ENCODE measurements at places on chromosomes 2 and 18.

- no peak for DNase-seq
Observed at GRCh38 chr2:50397992-50398765, 633.8 kb downstream of the NRXN1 start.

DNA sequence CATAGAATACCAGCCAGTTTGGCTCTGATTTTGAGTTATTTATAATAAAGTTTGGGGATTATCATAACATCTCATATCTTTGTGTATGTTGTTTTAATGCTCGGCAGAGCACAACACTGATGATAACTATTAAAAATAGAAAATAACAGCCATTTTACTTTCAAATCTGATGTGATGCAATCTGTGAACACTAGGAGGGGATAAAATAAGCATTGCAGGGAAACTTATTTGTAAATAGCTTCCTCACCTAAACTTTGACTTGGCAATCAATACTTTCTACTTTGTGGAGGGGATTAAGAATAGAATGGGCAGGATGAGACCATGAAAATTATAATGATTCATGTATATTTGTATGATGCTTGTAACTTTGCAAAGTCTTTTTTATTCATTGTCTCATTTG, 54.4 kb downstream of the USP14 start:
- no peak for DNase-seq

DNA sequence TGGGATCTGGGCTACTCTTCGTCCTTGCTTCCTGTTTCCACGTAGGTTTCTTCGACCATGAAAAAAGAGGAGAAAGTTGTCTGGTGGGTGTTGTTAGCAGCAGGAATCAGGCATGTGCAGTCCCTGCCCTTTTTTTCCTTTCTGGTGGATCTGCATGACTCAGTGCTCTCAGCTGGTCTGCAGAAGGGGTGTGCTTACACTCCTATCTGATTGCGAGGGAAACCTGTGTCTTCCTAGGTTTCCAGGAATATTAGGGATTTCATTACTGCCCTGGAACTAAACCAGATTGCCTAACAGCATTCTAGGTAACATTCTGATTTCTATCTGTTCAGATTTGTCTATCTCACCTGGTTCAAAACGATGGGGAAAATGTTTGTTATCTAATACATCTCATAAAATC, 174.3 kb downstream of the CCDC102B start:
- no peak for DNase-seq

GRCh38 chr2:75654012-75654411, 7.4 kb downstream of the MRPL19 start:
- DNase-seq, result no peak

- DNase-seq, result no peak
Observed at GRCh38 chr2:98936353-98937351, 627 bp upstream of the CRACDL start.

DNA sequence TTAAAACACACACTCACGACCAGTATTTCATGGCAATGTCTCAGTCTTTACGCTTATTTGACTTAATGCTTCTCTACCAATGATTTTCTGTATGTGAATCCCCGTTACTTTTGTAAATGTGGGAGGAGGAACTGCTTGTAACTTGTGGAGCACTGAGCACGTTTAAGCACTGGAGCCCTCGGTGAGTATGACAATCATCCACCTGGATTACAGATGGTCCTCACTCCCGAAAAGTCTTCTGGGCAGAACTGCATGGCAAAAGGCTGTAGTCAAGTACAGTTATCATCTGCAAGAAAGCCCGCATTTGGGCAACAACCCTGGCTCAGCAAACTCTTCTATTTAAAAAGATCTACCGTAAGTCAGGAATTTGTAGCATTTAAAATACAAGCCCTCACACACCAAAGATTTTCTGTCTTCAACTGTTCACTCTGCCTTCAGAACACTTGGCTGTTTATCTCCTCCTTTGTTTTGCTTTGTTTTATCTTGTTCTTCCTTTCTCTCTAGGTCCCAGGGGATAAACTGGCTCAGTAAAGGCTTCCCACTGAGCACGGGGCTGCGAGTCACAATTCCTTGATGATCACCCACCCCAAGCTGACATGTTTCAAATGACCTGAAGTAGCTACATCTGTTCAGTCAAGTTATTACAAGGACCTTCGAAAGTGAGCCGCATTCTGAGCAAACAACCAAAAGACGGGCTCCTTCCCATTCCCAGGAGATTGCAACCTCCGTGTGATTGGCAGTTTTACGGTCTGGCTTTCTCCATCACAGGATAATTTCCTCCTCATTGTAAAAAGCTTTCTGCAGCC, 102.2 kb downstream of the DLGAP1 start:
- DNase-seq, result no peak

- no peak for DNase-seq
Observed at GRCh38 chr2:239177908-239178307, 222.9 kb downstream of the HDAC4 start.

- no peak for DNase-seq
Observed at GRCh38 chr2:62455957-62456692, 49.9 kb downstream of the TMEM17 start.

GRCh38 chr18:55488473-55488872, 99.5 kb downstream of the TCF4 start:
- no peak for DNase-seq

DNA sequence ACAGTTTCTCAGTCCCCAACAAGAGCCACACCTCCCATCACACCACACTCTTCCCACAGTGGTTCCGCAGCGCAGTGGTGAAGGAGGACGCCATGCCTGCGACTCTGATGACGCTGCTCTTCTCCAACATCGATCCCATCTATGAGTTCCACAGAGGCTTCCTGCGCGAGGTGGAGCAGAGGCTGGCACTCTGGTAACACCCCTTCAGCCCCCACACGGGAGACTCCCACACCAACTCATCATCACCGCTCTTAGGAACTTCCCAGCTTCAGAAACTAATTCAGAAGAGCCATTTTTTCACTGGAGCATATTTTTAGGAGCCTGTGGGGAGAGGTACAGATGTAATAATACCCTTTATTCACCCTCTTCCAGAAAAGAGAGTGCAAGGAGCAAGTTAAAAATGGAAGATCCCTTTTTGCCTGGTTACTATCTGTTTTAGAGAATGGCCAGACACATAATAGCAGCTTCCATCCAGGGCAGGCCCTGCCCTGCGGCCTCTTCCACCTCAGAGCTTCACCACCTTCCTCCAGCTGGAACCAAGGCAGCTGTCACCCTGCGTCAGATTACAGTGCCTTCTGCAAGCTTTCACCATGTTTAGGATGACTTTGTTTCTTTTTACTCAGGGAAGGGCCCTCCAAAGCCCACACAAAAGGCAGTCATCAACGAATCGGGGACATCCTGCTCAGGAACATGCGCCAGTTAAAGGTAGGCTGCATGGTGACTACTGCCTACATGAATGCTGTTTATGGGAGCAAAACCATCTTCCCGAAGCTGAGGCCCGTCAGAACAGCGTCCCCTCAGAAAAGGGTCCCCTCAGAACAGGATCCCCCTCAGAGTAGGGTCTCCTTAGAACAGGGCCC, 44.9 kb downstream of the STK25 start:
- no peak for DNase-seq

- no peak for DNase-seq
Observed at GRCh38 chr2:47205576-47206141, 50.6 kb upstream of the STPG4 start.

DNA sequence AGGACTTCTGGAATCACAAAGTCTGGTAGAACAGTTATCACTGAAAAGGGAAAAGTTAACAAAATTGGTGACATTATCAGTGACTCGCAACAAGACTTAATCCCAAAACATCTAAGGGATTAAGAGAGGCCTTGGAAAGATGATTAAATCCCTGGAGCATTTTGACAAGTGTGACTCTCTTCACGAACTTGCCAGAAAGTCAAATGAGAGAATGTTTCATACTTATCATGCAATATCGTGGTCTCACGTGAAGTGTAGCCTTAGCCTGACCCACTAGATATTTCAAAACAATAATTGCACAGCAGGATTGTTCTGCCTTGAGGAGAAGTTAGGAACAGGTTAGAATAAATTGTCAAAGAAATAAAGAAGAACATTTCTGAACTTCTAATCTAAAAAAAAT, 104.5 kb downstream of the COL6A3 start:
- DNase-seq, result no peak

GRCh38 chr2:36561237-36561944, 36.6 kb downstream of the FEZ2 start:
- no peak for DNase-seq

GRCh38 chr18:32730620-32731091, 42.2 kb downstream of the KLHL14 start:
- DNase-seq, result peak; percentile 11

GRCh38 chr2:86610871-86611270, 12.8 kb downstream of the RNF103 start:
- DNase-seq, result no peak

DNA sequence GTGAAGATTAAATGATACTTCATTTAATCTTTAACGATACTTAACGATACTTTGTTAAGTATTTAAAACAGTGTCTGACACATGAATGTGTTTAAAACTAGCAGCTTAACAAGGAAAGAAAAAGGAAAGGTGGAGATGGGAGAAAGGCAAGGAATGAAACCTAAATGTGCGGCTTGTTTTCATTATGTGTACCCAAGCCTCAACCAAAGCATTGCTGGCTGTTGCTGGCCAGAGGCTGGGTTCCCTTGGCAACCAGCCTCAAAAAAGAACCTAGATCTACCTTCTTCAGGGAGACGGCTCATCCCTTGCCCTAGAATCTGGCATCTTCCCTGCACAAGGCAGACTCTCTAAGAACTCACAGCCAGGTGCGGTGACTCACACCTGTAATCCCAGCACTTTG, 13.8 kb upstream of the PCBP1 start:
- no peak for DNase-seq

- no peak for DNase-seq
Observed at GRCh38 chr18:57737400-57738060, 65.6 kb downstream of the ATP8B1 start.

GRCh38 chr2:58700591-58700990, 459.5 kb upstream of the FANCL start:
- DNase-seq, result no peak

DNA sequence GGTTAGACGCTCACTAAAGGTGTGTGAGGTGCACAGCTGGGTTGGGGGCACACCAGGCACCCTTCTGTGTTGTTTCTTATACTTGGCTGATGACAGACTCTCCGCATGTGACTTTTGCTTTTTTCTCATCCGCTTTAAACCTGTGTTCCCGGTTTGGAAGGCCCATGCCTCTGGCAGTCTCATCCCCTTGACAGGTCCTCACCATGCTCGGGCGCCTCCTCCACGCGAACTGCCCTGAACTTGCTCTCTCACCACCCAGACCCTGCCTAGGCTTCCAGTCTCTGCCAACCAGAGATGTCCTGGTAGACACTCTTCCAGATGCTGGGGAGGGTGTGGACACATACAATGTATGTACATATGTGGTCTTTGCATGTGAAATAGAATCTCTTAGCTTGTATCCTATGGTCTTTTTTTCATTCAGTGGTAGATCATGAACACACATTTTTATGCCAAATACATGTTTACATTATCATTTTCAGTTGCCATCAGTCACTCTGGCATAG, 79.8 kb downstream of the LIMS1 start:
- DNase-seq, result no peak

GRCh38 chr2:236967499-236967783, 118.2 kb upstream of the COPS8 start:
- no peak for DNase-seq

DNA sequence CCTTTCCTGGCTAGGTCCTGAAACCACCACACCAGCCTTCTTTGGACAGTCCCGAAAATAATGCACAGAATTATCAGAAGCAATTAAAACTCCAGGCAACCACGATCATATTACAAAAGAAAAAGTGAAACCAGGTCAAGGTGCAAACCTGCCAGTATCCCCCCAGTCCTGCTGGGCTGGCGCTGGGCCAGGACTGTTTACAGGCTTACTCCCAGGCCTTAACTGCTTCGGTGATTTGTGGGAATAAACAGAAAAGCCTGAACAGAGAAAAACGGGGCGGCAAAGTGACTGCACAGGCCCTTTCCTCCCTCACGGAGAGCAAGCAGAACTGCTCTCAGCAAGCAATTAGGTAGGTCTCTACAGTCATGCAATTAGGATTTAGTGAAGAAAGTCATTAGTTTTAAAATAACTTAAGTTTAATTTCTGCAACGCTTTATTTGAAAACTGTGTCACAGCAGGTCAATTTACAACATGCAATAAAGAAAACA, 1.3 kb downstream of the HDAC4 start:
- DNase-seq, result no peak

- no peak for DNase-seq
Observed at GRCh38 chr2:18440141-18440661, 120.3 kb downstream of the RDH14 start.

DNA sequence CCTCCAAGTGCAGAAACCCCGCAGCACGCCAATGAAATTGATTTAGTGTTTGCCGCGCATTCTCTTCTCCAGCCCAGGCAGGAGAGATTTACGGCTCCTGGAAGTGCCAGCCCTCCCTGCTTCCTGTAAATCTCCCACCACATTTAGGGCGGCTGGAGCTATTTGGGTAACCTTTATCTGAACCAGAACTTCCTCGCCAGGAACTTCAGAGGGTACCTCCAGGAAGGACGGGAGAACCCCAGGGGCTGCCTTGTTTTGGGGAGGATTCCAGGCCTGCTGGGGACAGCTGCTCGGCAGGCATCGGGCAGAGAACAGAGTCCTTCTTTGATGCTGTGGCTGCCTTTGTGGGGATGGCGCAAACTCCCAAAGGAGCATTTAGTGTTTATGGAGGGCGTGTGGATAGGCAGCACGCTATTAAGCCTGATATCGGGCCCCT, 122.0 kb upstream of the MYCN start:
- DNase-seq, result no peak

Measured in NCI-H187 treated with DMSO at 0.1 percent for 48 hours (cell line).